Activated gamma-delta T cell treated with Interleukin-2 at 50 U/mL for 16 hours (primary cell): ENCODE measurements at places on chromosomes 1 and 21.

DNA sequence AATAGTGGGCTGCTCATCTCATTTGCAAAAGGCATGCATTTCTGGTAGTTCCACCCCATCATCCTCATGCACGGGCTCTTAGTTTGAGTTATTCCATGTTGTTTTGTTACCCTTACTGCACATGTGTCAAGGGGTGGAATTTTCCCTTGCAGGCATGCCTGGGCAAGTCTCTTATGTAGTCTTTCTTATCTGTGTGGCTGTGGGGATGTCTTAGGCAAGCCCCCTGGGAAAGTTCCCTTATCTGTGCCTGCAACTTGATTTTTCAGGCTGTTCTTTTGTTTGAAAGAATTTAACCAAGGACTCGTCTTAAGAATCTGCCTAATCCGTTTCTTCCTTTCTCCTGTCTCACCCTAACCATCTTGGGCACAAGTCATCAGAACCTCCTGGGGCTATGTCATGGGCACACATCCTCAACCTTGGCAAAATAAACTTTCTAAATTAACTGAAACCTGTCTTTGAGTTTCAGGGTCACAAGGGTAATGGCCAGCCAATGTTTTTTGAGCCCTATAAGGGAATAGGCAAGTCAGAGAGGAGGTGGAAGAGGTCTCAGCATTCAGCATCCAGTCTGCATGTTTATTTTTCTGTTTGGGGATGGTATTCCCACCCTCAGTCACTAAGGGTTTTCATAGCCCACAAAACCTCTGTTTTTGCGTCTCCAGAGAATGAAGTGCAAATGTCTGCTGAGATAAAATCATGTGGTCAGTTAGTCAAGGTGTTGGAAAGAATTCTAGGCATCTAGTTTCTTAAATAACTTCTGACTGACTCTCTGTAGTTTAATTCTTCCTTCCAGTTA is 579.7 kb downstream of the PLA2G4A start:
- DNase-seq, result no peak

DNA sequence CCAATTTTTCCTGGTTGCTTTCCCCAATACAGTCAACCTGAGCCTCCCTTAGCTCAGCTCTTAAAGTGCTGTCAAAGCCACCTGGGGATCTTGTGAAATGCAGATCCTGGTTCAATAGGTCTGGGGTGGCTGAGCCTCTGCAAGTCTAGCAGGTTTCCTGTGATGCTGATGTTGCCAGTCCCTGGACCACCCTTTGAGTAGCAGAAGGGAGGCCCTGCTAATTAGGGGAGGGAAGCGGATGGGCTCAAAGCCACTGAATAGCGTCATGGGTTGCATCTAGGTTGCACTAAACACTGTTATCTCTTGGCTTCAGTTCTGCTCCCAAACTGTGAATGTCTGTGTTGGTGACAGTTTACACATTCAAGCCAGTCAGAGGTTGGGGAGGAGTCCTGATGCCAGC is 127.2 kb downstream of the KAZN start:
- DNase-seq, result no peak

DNA sequence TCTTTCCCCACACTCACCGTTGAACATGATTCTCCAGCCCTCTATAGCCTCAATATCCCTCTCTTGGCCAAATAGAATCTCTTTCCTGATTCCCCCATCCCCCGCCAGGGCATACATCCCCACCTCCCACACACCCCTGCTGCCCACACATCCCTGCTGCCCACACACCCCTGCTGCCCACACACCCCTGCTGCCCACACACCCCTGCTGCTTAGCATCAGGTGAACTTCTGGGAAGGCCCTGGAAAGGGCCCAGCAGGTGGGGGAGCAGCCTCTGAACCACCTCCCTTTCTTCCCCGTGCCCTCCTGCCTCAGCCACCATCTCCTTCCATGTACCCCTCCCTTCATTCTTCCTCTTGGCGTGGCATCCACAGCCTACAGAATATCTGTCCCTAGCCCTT is 15.9 kb upstream of the IFNLR1 start:
- no peak for DNase-seq

GRCh38 chr1:96559181-96559580 is 162.4 kb upstream of the PTBP2 start:
- DNase-seq, result no peak

- DNase-seq, result no peak
Measured at GRCh38 chr1:187514110-187514509, 685.4 kb downstream of the PLA2G4A start.

GRCh38 chr1:222582099-222582774 is 7.5 kb downstream of the TAF1A start:
- DNase-seq, result no peak

- DNase-seq, result no peak
Measured at GRCh38 chr1:112209493-112209892, 186.5 kb upstream of the CTTNBP2NL start.

GRCh38 chr1:2215909-2216766 is 12.0 kb upstream of the SKI start:
- DNase-seq, result no peak

- DNase-seq, result no peak
Measured at GRCh38 chr1:217563179-217563578, 67.7 kb downstream of the GPATCH2 start.

DNA sequence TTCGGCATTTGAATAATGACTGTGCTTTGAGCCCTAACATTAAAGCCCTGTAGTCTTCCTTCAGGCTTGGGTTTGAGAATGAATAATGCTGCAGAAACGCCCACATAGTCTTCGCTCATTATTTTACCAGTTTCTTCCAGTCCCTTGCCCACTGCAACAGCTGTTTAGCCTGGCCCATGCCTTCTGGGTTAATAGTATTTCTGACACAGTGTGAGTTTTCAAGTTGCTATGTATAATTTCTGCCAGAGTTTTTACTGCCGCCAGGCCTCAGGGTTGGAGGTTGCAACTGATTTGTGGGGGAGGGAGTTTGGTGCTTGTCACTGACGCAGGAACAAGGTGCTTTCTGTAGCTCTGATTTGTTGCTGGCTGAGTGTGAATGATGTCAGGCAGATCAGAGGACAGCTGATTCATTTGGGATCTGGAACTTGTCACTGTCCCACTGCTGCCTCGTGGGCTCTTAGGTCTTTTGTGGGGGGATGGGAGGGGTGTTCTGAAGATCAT is 109.8 kb downstream of the MAST2 start:
- no peak for DNase-seq

- no peak for DNase-seq
Measured at GRCh38 chr1:43225168-43225567, 44.6 kb upstream of the TMEM125 start.

GRCh38 chr1:108852221-108852975 is 4.5 kb downstream of the AKNAD1 start:
- no peak for DNase-seq

DNA sequence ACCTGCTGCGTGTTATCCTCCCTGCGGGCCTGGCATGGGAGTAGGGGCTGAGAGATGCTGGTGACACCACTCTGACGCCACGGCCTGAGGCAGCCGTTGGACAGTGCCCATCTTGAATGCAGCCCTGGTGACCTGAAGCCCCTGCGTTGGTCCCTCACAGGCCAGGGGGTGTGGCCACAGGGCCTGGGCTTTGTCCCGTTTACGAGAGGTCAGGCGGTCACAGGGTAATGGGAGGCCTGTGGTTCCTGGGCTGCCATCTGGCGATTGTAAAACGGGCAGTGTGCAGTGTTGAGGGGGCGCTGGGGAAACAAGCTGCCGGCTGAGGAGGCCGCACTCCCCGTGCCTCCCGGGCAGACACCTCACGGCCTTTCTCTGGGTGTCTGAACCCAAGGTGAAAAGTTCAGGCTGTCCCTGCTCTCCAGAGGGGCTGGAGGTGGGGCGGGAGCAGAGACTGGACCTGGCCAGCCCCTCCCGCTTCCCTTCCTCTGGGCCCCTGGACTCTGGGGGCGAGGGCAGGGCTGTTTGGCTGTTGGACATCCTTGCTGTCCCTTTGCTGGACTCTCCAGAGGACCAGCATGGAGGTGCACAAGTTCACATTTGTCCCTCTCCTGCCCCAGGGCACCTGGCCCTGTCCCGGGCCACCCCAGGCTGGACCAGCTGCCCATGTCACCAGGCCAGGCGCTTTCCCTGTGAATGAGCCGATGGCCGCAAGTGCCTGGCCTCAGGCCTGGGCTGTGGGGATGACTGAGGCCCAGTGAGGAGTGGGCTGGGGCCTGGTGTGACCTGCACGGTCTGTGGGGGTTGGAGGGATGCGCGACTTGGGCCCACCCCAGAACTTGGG is 42.4 kb downstream of the SKI start:
- no peak for DNase-seq

DNA sequence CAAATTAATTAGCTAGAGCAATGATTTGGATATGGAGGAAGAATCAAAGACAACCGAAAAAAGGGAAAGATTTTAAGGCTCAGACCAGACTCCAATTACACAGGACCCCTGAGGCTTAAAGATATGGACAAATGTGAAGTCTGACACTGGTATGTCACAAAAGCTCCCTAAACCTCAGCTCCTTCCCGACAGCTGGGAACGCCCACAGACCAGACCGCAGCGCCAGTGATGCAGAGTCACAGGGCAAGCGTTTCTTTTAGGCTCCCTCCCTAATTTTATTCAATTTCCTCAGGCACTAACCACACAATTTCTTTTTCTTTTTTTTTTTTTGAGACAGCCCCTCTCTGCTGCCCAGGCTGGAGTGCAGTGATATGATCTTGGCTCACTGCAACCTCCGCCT is 40.2 kb downstream of the NID1 start:
- DNase-seq, result no peak

DNA sequence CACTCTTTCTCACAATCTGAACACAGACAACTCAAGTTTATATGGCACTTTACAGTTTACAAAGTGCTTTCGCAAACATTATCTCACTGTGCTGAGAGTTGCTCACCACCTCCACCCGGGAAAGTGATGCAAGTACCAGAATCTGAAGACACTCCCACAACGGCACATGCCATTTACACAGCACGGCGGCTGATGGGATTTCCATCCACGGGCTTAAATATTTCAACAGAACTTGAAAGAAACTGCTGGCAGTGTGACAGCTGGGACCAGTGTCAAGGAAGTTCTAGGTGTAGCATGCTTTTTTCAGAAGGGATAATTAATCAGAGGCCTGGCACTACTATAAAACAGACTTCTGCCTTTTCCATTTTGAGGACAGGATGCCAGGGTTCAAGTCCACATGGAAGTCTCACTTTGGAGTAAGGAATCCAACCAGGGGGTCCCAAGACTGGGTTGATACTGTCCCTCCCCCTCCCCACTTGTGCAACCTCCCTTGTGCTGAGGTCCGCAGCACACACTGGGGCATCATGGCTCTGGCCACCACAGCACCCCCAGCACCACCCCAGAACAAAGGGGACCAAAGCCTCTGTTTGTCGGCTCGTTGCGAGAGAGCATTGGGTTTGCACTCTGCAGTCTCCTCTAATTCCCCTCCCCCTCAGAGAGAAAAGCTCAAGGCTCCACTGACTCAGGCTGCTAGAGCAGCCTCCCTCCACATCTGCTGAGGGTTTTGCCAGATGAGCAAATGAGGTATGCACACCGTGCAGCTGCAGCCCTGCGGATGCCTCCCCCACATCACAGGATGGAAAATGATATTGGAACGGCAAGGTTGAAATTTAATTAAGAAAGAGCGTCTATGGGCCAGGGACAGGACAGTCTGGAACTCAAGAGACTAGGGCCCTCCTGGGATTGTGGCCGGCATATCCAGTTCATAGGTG is 154.9 kb downstream of the TGFBR3 start:
- no peak for DNase-seq

DNA sequence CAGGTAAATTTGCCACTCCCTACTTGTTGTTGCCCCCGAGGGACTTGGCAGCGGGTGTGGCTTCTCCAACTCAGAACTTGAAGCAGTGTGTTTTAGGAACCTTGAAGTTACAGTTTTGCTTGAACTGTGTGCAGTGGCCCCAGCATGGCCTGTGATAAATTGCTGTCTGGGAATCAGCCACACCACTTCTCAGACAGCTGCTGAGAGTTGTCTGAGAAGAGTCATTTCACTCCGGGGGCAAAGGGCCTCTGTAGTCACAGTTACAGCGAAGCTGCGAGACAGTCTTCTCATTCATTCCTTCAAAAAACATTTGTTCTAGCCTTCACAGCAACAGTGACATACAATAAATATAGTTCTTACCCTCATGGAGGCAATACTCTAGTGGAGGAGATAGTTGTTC is 70.3 kb downstream of the PROX1 start:
- no peak for DNase-seq

- DNase-seq, result peak; percentile 96
Measured at GRCh38 chr1:155308493-155309422, at the start of gene FDPS. Gene FDPS, plus strand, starts transcription at chr1:155308866. Its CDS starts 924 bp downstream, at chr1:155309790.

GRCh38 chr1:218942431-218942830 is 231.2 kb upstream of the LYPLAL1 start:
- DNase-seq, result no peak

DNA sequence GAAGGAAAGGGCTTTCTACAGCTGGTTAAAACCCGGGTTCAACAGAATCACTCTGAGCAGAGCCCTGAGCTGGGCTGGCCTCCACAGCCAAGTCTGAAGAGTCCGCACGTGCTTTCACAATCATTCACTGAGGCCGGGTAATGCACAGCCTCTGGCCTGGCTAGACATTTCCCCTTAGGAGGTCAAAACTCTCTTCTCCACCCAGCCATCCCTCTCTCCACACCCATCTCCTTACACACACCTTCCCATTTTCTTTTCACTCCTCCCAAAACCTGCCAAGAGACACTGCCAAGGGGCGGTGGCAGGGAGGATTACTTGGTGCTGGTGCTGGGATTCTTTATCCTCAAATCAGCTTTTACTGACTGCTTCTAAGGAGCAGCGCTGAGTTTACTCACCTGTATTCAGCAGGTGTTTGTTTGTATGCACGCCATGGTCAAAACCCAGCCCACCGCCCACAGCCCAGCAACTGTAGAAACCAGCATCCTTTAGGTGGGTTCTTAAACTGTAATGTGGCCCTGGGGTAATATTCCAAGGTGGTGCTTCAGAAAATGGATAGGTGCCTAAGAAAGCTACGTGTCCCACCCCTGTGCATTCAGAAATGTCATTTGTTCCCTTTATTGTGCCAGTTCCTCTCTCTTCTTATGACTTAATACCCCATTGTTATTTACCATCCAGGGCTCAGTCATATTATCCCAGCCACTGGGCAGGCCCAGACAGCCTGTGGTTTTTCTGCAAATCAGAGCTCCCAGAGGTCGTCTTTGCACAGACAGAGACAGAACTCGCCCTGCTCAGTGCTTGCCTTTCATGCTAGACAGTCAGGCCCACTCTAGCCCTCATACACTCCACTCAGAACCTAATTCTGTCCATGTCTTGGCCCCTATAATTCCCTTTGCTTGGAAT is 80.2 kb downstream of the ADSS2 start:
- no peak for DNase-seq

DNA sequence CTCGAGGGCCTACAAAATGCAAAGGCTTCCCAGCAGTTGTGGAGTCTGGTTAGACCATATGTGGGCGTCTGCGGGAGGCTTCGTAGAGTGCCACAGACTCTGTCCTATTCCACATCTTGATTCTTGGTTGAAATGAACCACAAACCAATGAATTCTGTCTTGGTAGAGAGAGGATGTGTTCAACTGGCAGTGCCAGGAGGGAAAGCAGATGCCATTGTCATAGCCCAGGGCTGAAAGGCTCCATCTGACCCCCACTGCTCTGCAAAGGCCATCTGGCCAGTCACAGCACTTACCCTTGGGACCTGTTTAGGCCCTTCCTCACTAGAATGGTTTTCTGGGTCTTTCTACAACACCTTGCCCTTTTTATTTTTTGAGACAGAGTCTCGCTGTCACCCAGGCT is 22.1 kb downstream of the ACOT11 start:
- DNase-seq, result no peak
